ENCODE measurements at places on chromosomes 5 and 9. TPM values are rescaled to one million over a fixed set of nuclear protein-coding genes. Genes with fewer than 3 reads are reported as not detected.

DNA sequence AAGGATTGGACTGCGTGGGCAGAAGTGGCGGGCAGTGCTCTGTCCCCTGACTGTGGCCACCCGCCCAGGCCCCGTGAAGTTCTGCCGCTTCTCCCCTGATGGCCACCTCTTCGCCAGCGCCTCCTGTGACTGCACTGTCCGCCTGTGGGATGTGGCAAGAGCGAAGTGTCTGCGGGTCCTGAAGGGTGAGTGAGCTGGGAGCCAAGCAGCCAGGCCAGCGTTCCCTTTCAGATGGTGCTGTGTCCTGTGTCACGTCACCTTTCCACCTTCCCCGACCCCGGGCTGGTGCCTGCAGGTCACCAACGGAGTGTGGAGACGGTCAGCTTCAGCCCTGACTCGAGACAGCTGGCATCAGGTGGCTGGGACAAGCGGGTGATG is 2.3 kb downstream of the WDR38 start:
- no peak overlapping the region for H3K27ac ChIP-seq
- DNase-seq = no peak
- H3K36me3 ChIP-seq = peaks cover 25% of the 10 kb centered on the region
- no peaks in the 10 kb centered on the region for H3K27me3 ChIP-seq
- peaks cover 25% of the 10 kb centered on the region for H3K4me1 ChIP-seq

- H3K36me3 ChIP-seq = no peaks in the 10 kb centered on the region
- H3K27me3 ChIP-seq = no peaks in the 10 kb centered on the region
- H3K27ac ChIP-seq = no peak overlapping the region
- no peak overlapping the region for H3K4me3 ChIP-seq
- no peaks in the 10 kb centered on the region for H3K4me1 ChIP-seq
Measured at GRCh38 chr5:79112703-79113058, 1.1 kb downstream of the BHMT start.

- DNase-seq = no peak
- no peak overlapping the region for H3K4me3 ChIP-seq
- no peak overlapping the region for H3K27ac ChIP-seq
- no peaks in the 10 kb centered on the region for H3K27me3 ChIP-seq
Measured at GRCh38 chr5:135376961-135377624, 21.9 kb downstream of the MACROH2A1 start.

DNA sequence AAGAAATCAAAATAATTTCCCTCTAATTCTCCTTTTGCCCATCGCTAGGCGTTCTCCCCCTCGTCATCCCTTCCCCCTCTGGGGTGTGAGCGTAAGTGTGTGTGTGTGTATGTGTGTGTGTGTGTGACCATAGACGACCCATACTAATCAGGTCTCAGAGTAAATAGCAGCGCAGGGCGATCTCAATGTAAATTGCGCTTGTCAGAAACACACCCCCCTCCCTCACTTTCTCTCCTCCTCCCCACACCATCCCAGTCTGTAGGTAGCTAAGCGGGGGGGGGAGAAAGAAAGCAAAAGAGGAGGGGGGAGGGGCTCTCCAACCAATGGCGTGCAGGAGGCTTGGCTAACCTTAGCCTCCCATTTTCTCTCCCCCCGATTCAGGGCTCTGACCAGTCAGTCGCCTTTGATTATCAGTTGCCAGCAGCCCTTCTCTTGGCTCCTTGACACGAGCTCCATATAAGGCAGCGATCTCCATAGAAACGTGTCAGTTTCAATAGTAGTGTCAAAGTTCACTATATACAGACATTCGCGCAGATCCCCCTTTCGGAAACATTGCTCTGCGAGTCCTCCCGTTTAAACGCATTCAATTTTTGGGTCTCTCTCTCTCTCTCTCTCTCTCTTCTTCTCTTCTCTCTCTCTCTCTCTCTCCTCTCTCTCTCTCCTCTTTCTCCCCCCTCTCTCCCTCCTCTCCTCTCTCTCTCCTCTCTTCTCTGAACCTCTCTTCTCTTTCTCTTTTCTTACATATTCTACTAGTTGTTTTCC is at the start of gene NR2F1:
Gene NR2F1, plus strand, starts transcription at position 546 of the 762 bp plus-strand sequence. CDS start 1,802 bp downstream, outside the sequence.
- H3K27ac ChIP-seq = no peak within 1 kb of the TSS
- H3K4me3 ChIP-seq = peak within 1 kb of the TSS; percentile 65

GRCh38 chr5:158848634-158849033 is 251.1 kb downstream of the EBF1 start:
- no peaks in the 10 kb centered on the region for H3K27me3 ChIP-seq
- no peaks in the 10 kb centered on the region for H3K36me3 ChIP-seq
- peaks cover 69% of the 10 kb centered on the region for H3K4me1 ChIP-seq
- H3K4me3 ChIP-seq = no peak overlapping the region
- peak overlapping the region; percentile 75 for H3K27ac ChIP-seq

GRCh38 chr9:124007565-124008302 is 3.8 kb upstream of the LHX2 start:
- no peak overlapping the region for H3K4me3 ChIP-seq
- no peak for DNase-seq
- H3K4me1 ChIP-seq = peaks cover 45% of the 10 kb centered on the region
- H3K27ac ChIP-seq = no peak overlapping the region
- no peaks in the 10 kb centered on the region for H3K36me3 ChIP-seq

GRCh38 chr9:34929506-34930102 is 28.5 kb upstream of the PHF24 start:
- no peaks in the 10 kb centered on the region for H3K27me3 ChIP-seq
- no peak overlapping the region for H3K4me3 ChIP-seq
- H3K27ac ChIP-seq = no peak overlapping the region
- no peaks in the 10 kb centered on the region for H3K36me3 ChIP-seq
- peak; percentile 83 for DNase-seq

DNA sequence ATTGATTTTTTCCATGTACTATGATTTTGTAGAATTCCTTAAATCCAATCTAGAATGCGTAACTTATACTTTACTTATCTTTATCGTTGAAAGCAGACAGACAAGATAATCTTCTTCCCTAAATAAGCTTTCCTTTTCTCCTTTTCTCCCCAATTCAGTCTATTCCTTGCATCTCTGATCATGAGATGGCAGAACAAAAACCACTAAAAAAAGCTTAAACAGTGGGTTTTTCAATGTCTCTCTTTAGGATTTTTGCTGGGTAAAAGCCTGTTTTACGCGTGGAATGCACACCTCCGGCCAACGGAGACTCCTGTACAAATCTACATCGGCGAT is 755 bp downstream of the CDKN2B start:
- no peak for DNase-seq
- H3K36me3 ChIP-seq = peaks cover 10% of the 10 kb centered on the region
- H3K4me1 ChIP-seq = peaks cover 33% of the 10 kb centered on the region

- H3K36me3 ChIP-seq = 0 out of 2 replicates have a peak, but pooled peaks cover 8% of the 10 kb centered on the region
- peaks cover 51% of the 10 kb centered on the region for H3K4me1 ChIP-seq
- no peaks in the 10 kb centered on the region for H3K27me3 ChIP-seq
- H3K27ac ChIP-seq = no peak overlapping the region
Measured at GRCh38 chr9:123080444-123080843, 47.0 kb downstream of the GPR21 start.

- no peaks in the 10 kb centered on the region for H3K27me3 ChIP-seq
- H3K4me1 ChIP-seq = peaks cover 10% of the 10 kb centered on the region
- H3K27ac ChIP-seq = no peak overlapping the region
- peak; percentile 57 for DNase-seq
Measured at GRCh38 chr9:38118862-38119438, 49.9 kb upstream of the SHB start.

DNA sequence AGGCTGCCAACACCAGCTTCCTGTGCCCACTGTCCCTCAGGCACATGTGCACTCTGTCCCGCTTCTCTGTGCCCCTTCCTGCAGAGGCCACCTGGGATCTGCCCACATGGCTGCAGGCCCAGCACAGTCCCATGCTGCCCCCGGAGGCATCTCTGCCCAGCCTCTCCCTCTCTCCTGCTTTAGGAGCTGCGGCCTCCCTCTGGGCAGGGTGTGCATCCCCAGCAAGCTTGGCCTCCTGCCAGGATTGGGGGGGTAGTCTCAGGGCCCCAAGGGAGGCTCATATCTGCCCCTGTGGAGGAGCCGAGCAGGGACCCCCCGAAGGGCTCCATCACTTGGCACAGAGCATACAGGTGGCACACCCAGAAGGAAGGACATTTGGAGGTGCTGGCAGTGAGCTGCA is 24.8 kb downstream of the FLT4 start:
- no peaks in the 10 kb centered on the region for H3K4me1 ChIP-seq
- no peak overlapping the region for H3K27ac ChIP-seq
- H3K4me3 ChIP-seq = no peak overlapping the region

DNA sequence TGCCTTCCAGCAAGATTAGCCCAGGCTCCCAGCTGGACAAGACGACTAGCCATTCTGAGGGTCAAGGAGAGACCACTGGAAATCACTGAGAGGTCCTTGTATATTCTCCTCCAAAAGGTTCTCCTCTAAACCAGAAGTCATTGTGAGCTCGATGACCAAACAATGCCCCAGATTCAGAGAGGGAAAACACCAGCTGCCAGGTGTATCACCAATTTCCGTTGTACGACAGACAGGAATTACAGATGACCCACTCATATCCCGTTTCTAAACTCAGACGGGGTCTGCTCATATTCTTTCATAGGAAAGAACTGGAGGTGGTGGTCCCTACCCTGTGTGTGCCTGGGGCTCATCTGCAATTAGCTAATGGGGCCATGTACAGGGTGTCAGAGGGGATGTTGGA is 14.2 kb downstream of the FAXDC2 start:
- no peak overlapping the region for H3K27ac ChIP-seq
- H3K36me3 ChIP-seq = peaks cover 18% of the 10 kb centered on the region
- H3K27me3 ChIP-seq = no peaks in the 10 kb centered on the region
- no peak for DNase-seq
- H3K4me3 ChIP-seq = no peak overlapping the region
- no peaks in the 10 kb centered on the region for H3K4me1 ChIP-seq

GRCh38 chr5:85143138-85143537 is 758.5 kb upstream of the EDIL3 start:
- no peaks in the 10 kb centered on the region for H3K4me1 ChIP-seq
- H3K4me3 ChIP-seq = no peak overlapping the region
- H3K27ac ChIP-seq = no peak overlapping the region
- DNase-seq = no peak

GRCh38 chr5:158886957-158887356 is 212.8 kb downstream of the EBF1 start:
- no peak overlapping the region for H3K4me3 ChIP-seq
- DNase-seq = no peak
- H3K36me3 ChIP-seq = no peaks in the 10 kb centered on the region
- peak overlapping the region; percentile 98 for H3K27ac ChIP-seq

- DNase-seq = no peak
- no peak overlapping the region for H3K27ac ChIP-seq
- no peaks in the 10 kb centered on the region for H3K27me3 ChIP-seq
- peaks cover 30% of the 10 kb centered on the region for H3K36me3 ChIP-seq
Measured at GRCh38 chr5:81708889-81709288, 42.0 kb downstream of the SSBP2 start.

- H3K4me3 ChIP-seq = no peak overlapping the region
- H3K4me1 ChIP-seq = peaks cover 29% of the 10 kb centered on the region
- H3K36me3 ChIP-seq = no peaks in the 10 kb centered on the region
- DNase-seq = no peak
- no peaks in the 10 kb centered on the region for H3K27me3 ChIP-seq
Measured at GRCh38 chr9:112757282-112757883, 6.8 kb downstream of the SNX30 start.

- H3K27me3 ChIP-seq = no peaks in the 10 kb centered on the region
- no peak overlapping the region for H3K4me3 ChIP-seq
- H3K4me1 ChIP-seq = no peaks in the 10 kb centered on the region
- DNase-seq = no peak
- H3K36me3 ChIP-seq = no peaks in the 10 kb centered on the region
Measured at GRCh38 chr5:179122411-179123108, 62.4 kb downstream of the ZNF354C start.

DNA sequence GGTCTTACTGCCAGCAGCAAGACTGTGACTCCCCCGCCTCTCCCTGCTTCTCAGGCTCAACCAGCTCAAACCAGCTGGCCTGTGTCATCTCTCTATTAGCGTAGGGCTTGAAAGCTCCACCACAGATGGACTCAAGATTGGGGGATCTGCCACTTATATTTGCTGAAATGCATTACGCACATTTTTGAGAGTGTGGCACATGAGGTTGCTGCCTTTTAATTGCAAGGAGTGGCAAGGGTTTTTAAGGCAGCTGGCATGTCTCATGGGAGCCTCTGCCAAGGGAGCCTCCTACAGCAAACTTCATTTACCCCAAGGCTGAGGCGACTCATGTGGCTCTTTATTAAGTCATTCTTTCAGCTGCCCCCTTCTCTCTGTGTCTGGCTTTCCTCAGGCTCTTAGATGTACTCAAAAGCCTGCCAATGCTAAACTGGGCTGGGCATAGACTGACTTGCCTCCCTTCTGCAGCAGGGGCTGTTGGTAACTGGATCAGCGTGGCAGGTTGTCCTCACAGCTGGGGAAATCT is 219.3 kb downstream of the SMARCA2 start:
- no peaks in the 10 kb centered on the region for H3K36me3 ChIP-seq
- H3K27me3 ChIP-seq = no peaks in the 10 kb centered on the region
- peak overlapping the region; percentile 95 for H3K27ac ChIP-seq
- H3K4me1 ChIP-seq = peaks cover 97% of the 10 kb centered on the region

- no peaks in the 10 kb centered on the region for H3K36me3 ChIP-seq
- H3K27ac ChIP-seq = no peak overlapping the region
- no peak overlapping the region for H3K4me3 ChIP-seq
- H3K27me3 ChIP-seq = no peaks in the 10 kb centered on the region
- no peaks in the 10 kb centered on the region for H3K4me1 ChIP-seq
Measured at GRCh38 chr5:133480866-133481265, 131.5 kb downstream of the FSTL4 start.

- H3K27me3 ChIP-seq = no peaks in the 10 kb centered on the region
- DNase-seq = no peak
- no peak overlapping the region for H3K27ac ChIP-seq
- H3K4me3 ChIP-seq = no peak overlapping the region
Measured at GRCh38 chr9:111762556-111762955, 32.2 kb downstream of the SHOC1 start.

DNA sequence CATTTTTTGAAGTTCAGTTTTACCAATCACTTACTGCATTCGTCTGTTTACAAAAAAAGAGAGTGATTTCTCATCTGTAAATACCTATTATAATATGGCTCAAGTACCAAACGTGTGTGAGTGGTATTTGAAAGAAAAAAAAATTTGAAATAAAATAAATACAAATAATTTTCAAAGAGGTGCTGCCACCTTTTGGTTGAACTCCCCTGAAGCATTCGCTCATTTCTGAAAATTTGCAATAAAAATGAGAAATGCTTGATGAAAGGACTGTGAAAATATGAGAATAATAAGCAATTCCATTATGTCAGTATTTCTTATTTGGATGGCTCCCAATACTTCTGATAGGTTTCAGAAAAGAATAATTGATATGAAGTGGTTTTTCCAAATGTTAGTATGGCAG is 409.9 kb downstream of the CTNND2 start:
- H3K36me3 ChIP-seq = no peaks in the 10 kb centered on the region
- peak; percentile 47 for DNase-seq
- no peaks in the 10 kb centered on the region for H3K27me3 ChIP-seq
- H3K4me1 ChIP-seq = no peaks in the 10 kb centered on the region

Gene NAIF1
- total RNA-seq = 7.3 TPM

Gene TEX48
- not detected for total RNA-seq

Gene ZNG1E
- 133 TPM for total RNA-seq

Gene ACOT12
- 0.26 TPM for total RNA-seq
